Activated CD4-positive, alpha-beta T cell treated with anti-CD3 and anti-CD28 coated beads, Interleukin-2, amount 10 ng/mL, durations not matched to agents 7 days and 5 days (primary cell): ENCODE measurements at places on chromosomes 4 and X. TPM values are rescaled to one million over a fixed set of nuclear protein-coding genes. Genes with fewer than 3 reads are reported as not detected.

GRCh38 chr4:170414961-170415360 is 325.2 kb upstream of the AADAT start:
- DNase-seq = no peak
- no peaks in the 10 kb centered on the region for H3K36me3 ChIP-seq
- H3K27me3 ChIP-seq = no peaks in the 10 kb centered on the region
- no peak overlapping the region for H3K27ac ChIP-seq

DNA sequence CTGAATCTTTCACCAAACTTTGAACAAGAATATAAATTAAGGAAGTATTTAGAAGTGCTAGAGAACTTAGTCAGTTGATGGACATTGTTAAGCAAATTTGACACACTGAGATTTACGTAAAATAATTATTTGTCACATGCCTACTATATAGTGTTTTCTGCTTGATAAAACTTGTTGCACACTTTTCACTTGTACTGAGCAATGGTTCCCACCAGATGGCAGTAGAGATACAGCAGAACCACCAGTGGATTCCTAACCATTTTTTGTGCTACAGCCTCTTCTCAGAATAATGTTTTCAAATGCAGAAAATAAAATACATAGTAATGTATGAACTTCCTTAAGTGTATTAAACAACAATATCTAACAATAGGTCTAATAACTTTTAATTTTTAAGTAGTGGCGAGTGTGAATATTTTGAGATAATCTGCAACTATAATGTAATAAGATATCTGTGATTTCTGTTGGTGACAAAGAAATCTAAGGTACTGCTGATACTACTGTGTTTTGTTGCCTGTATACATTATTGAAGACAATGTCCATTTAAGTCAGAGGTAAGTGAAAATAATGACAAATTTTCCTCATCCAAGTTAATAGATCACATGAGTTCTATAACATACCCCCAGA is 81.2 kb downstream of the APOOL start:
- H3K27ac ChIP-seq = no peak overlapping the region
- no peaks in the 10 kb centered on the region for H3K4me1 ChIP-seq
- H3K4me3 ChIP-seq = no peak overlapping the region

Gene FAM9B
- total RNA-seq = not detected

GRCh38 chrX:150514462-150514861 is 54.0 kb upstream of the MTM1 start:
- DNase-seq = no peak
- no peak overlapping the region for H3K27ac ChIP-seq
- H3K27me3 ChIP-seq = no peaks in the 10 kb centered on the region
- no peak overlapping the region for H3K4me3 ChIP-seq
- H3K36me3 ChIP-seq = no peaks in the 10 kb centered on the region

DNA sequence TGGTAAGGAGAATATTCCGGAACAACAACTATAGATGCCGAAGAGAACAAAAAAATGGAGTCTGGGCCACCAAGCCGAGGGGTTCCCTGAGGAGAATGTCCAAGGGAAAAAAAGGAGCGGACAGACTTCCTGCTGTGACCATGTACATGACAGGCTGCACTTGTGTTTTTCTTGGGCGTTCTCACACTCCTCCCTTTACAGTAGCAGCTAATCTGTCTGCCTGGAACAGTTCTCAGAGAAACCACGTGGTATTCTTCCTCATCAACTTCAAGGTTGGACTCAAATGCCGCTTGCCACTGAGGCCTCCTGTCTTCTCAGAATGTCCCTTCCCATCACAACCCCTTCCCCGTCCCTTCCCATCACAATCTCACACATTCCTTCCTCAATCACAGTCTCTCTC is 30.8 kb upstream of the MTNR1A start:
- H3K27ac ChIP-seq = no peak overlapping the region
- DNase-seq = no peak
- H3K27me3 ChIP-seq = no peaks in the 10 kb centered on the region
- no peaks in the 10 kb centered on the region for H3K36me3 ChIP-seq
- H3K4me1 ChIP-seq = no peaks in the 10 kb centered on the region

Gene TMEM156
- total RNA-seq = 19.6 TPM

Gene EREG
- total RNA-seq = not detected

DNA sequence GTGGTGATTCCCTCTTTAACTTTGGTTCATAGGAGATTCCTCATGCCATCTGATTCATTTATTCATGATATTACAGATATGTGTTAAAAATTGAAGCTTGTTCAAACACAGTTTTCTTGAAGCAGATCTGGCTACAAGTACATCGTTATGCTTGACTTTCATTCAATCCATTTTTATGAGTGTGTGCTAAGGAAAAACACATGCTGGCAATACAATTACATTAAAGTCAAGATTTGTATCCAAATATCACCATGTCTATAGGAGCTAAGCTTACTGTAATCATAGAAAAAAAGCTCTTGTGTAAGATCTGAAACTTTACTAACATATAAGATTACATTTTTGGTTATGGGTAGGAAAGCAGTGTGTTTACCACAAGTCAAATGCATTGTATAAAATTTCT is 151.8 kb upstream of the FAT1 start:
- no peak overlapping the region for H3K4me3 ChIP-seq
- H3K27me3 ChIP-seq = no peaks in the 10 kb centered on the region
- DNase-seq = no peak
- H3K36me3 ChIP-seq = no peaks in the 10 kb centered on the region

DNA sequence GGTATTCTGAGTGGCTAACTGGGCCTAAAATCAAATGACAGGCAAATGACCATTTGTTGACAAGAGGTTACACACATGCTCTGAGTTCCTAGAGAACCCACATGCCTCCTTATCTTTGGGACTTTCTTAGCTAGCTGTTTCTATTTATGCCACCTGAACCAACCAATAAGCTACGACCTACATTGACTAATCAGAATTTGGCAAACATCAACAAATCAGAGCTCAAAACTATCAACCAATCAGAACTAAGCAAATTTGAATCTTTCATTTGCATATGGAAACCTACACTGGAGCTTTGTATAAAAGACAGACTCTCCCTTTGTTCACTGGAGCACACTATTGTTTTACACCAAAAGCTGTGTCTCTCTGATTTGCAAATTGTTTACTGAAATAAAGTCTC is 192.0 kb downstream of the CXXC4 start:
- DNase-seq = no peak
- H3K27me3 ChIP-seq = no peaks in the 10 kb centered on the region
- H3K4me3 ChIP-seq = no peak overlapping the region
- H3K27ac ChIP-seq = no peak overlapping the region
- H3K4me1 ChIP-seq = no peaks in the 10 kb centered on the region
- H3K36me3 ChIP-seq = no peaks in the 10 kb centered on the region

DNA sequence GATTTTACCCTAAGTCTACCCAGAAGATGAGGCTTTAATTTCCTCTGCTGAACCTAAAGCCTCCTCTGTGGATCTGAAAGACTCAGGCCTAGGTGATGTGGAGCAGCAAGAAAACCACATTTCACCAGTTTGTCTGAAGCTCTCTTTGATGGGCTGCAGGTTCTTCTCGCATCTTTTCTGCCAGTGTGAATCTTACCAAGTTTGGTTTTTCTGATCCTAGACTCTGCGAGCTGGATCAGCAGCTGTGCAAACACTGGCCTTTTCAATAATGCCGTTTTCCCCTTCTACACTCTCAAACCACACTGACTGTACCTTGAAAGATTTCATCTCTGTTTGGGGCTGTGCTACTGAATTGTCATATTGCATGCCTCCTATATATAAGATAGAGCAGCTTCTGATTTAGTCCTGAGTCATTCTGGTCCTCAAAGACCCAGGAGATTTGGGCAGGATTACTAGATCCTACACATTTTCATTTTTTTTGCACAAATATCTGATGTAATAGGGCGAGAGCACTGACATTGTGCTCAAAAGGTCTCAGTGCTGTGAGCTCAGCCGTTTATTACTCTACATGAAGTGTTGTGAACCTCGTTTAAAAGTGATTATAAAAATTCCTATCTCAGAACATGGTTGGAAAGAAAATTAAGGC is 133.6 kb upstream of the FAM9C start:
- H3K36me3 ChIP-seq = no peaks in the 10 kb centered on the region
- H3K27ac ChIP-seq = no peak overlapping the region
- H3K4me3 ChIP-seq = no peak overlapping the region
- H3K27me3 ChIP-seq = no peaks in the 10 kb centered on the region

- no peak for DNase-seq
- peaks cover 2% of the 10 kb centered on the region for H3K27me3 ChIP-seq
- H3K4me1 ChIP-seq = no peaks in the 10 kb centered on the region
- H3K4me3 ChIP-seq = no peak overlapping the region
- H3K36me3 ChIP-seq = no peaks in the 10 kb centered on the region
Measured at GRCh38 chr4:173413036-173413435, 14.1 kb upstream of the SCRG1 start.

GRCh38 chr4:76095568-76095967 is 21.1 kb downstream of the ART3 start:
- no peak overlapping the region for H3K27ac ChIP-seq
- H3K4me1 ChIP-seq = no peaks in the 10 kb centered on the region
- no peaks in the 10 kb centered on the region for H3K36me3 ChIP-seq

DNA sequence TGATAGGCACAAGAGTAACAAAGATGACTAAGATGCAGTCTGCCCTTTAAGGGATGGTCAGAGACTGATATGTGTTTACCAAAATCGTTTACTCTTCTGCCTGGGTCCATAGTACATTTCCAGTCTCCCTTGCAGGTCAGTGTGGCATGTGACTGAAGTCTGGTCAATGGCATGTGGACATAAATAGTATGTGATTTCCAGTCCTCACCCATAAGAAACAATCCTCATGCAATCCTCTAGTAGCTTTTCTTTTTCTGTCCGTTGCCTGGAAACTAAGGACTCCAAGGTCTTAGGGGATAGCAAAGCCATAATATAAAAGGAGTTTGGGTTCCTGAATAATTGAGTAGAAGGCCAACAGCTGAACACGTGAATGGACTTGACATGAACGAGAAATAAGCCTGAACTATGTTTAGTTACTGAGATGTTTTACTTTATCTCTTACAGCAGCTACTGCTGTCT is 1.1 kb downstream of the SLC9B2 start:
- no peak for DNase-seq
- H3K36me3 ChIP-seq = peaks cover 27% of the 10 kb centered on the region
- H3K4me3 ChIP-seq = peak overlapping the region; percentile 85
- peaks cover 47% of the 10 kb centered on the region for H3K4me1 ChIP-seq
- no peaks in the 10 kb centered on the region for H3K27me3 ChIP-seq

- H3K4me1 ChIP-seq = no peaks in the 10 kb centered on the region
- no peak overlapping the region for H3K27ac ChIP-seq
- no peak for DNase-seq
Measured at GRCh38 chr4:28221536-28221935, 1360.9 kb downstream of the STIM2 start.

Gene TKTL2
- total RNA-seq = not detected

Gene CENPVL3
- total RNA-seq = not detected

- no peak overlapping the region for H3K27ac ChIP-seq
- H3K4me3 ChIP-seq = no peak overlapping the region
- DNase-seq = no peak
- H3K36me3 ChIP-seq = no peaks in the 10 kb centered on the region
- H3K27me3 ChIP-seq = peaks cover 13% of the 10 kb centered on the region
- H3K4me1 ChIP-seq = no peaks in the 10 kb centered on the region
Measured at GRCh38 chr4:109233570-109233969, 68.9 kb downstream of the COL25A1 start.

Gene SSX2
- not detected for total RNA-seq

DNA sequence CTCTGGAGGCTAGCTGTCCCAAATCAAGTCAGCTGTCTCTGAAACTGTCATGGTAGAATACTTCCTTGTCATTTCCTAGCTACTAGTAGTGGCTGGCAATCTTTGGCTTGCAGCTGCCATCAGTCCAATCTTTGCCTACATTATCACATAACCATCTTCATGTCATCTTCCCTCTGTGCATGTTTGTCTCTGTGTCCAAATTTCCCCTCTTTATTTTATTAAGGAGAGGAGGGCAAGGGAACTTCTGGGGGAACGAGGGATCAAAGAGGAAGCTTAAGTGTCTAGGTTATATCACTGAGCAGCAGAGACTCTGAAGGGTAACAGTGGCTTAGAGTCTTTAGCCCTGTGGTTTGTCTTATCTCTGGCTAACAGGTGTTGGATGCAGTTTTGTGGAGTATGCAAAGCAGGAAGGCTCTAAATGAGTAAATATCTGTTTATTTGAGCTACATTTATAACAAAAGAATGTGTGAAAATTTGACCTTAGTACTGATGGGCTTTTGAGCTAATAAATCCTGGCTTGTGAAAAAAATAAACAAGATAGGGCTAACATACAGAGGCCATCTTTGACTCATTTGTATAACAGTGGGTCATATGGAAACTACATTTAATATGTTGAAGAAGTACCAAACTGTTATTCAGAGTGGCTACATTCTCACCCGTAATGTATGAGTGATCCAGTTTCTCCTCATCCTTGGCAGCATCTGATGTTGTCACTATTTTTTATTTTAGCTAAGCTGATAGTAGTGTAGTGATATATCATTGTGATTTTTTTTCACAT is 49.4 kb upstream of the ENOX2 start:
- H3K4me1 ChIP-seq = no peaks in the 10 kb centered on the region
- H3K36me3 ChIP-seq = no peaks in the 10 kb centered on the region
- no peak overlapping the region for H3K4me3 ChIP-seq
- H3K27me3 ChIP-seq = peaks cover 10% of the 10 kb centered on the region

Gene SLC2A9
- total RNA-seq = 1.5 TPM

- H3K36me3 ChIP-seq = no peaks in the 10 kb centered on the region
- no peak overlapping the region for H3K27ac ChIP-seq
- H3K4me1 ChIP-seq = no peaks in the 10 kb centered on the region
- no peaks in the 10 kb centered on the region for H3K27me3 ChIP-seq
- no peak overlapping the region for H3K4me3 ChIP-seq
Measured at GRCh38 chr4:159552979-159553768, 450.3 kb downstream of the RAPGEF2 start.

DNA sequence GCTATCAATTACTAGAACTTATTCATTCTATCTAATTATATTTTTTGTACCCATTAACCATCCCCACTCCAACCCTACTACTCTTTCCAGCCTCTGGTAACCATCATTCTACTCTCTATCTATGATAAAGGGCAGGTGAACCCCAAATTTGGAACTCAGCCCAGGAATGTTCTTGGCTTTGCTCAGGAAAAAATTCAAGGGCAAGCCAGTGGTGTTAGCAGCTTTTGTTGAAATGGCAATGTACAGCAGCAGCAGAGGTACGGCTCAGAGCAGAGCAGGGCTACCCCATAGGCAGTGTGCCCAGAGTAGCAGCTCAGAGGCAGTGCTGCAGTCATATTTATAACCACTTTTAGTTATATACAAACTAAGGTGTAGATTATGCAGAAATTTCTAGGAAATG is 138.2 kb downstream of the RNF150 start:
- H3K27me3 ChIP-seq = no peaks in the 10 kb centered on the region
- H3K4me1 ChIP-seq = no peaks in the 10 kb centered on the region
- H3K4me3 ChIP-seq = no peak overlapping the region
- H3K36me3 ChIP-seq = no peaks in the 10 kb centered on the region

Gene HMGN5
- total RNA-seq = 1.4 TPM

Gene SPANXN2
- not detected for total RNA-seq

GRCh38 chr4:7444314-7444713 is 9.6 kb upstream of the PSAPL1 start:
- no peaks in the 10 kb centered on the region for H3K27me3 ChIP-seq
- no peak for DNase-seq
- H3K4me3 ChIP-seq = no peak overlapping the region
- no peak overlapping the region for H3K27ac ChIP-seq
- no peaks in the 10 kb centered on the region for H3K36me3 ChIP-seq
- no peaks in the 10 kb centered on the region for H3K4me1 ChIP-seq

Gene CXCL3
- not detected for total RNA-seq

GRCh38 chrX:34365471-34365870 is 233.4 kb upstream of the FAM47A start:
- H3K4me1 ChIP-seq = no peaks in the 10 kb centered on the region
- H3K4me3 ChIP-seq = no peak overlapping the region
- H3K27ac ChIP-seq = no peak overlapping the region
- H3K36me3 ChIP-seq = no peaks in the 10 kb centered on the region
